ENCODE measurements at places on chromosomes 16 and 17.

DNA sequence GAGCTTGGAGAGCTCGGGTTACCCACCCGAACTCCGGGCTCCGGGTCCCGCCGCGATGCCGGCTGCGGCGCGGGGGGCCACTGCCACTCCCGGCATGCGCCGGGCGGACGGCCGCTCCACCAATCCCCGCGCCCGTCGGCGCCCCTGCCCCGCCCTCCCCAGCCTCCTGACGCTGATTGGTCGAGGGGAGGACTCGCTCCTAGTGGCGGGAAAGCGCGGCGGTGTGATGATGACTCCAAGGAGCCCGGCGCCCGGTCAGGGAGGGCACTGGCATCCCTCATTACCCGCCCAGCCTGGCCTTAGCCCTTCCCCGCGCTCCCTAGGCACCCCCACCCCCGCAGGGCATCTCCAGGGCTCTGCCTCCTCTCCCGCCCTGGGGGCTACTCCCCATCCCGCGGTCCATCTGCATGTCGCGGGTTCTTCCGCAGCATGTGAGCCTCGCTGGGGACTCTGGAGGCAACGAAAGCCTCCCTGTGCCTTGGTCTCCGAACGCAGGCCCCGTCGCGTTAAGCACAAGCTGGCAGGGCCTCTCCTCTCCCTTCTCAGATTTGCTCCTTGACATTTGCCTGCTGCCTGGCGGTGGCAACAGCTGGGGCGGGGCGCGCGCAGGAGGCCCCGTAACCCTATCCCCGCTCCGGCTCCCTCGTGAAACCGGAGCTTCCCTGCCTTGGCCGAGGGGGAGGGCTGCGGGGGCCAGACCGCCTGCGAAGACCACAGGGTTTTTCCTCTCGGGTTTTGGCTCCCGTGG is 1.7 kb downstream of the ATP2A1 start:
- peak; percentile 85 for DNase-seq

DNA sequence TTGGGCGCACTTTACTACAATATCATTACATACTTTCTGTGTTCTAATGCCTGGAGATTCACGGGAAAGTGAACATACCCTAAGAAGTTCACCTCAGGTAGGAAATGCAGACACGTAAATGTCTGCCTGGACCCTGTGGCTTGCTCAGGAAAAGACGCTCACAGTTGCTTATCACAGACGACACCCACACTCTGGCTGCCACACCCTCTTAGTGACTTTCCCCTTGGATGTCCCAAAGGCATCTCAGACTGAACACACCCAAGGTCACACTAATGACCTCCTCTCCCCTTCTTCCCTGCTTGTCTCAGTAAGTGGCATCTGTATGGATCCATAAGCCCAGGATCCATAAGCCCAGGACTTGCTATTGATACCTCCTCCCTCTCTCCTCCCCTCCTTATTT is 32.6 kb downstream of the CDRT15 start:
- DNase-seq = no peak

DNA sequence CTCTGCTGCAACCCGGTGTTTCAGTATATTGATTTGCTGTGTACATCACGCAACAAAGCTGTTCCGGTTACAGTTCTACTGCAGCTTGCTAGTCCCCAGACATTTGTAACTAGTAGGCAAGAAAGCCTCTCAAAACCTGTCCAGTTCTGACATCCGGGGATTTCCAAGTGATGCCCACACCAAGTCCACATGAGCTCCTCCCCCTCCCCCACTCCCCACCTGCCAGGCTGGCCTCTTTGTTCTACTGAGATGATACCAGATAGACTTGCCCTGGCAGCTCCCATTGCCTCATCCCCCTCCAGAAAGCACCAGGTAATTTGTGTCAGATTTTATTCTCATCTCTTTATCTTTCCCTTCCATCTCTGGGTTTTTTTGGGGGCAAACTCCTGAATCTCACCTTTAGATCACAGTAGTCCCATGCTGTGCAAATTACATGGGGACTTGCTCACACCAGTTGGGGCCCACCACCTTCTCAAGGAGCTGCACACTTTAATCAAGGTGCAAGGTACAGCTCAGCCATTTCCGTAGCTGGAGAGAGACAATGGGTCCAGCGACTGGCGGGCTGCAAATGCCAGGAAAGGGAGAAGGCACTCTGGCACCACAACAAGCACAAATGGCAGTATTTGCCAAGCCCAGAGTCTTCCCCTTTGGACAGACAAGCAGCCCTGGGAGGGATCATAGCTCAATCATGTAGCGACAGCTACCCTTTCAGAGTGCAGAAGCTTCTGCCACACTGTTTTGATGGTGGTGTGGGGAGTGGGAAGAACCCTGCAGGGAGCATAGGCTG is 183.1 kb downstream of the CYLD start:
- no peak for DNase-seq

DNA sequence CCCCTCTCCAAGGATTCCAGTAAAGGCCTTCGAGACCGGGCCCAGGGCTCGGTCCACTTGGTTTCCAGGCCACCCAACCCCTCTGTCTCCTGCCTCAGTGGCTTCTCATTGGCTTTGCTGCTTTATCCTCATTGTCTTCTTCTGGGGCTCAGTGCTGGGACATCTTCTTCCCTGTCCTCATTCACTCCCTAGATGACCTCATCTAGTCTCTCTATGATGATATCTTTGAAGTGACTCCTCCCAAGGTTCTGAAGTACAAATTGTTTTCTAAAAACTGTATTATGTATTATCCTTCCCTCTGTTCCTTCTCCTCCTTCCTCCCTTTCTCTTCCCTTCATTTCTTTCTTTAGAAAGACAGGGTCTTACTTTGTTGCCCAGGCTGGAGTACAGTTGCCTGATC is 27.1 kb upstream of the NDRG4 start:
- DNase-seq = no peak

GRCh38 chr17:79532107-79532790 is 78.6 kb downstream of the RBFOX3 start:
- no peak for DNase-seq

DNA sequence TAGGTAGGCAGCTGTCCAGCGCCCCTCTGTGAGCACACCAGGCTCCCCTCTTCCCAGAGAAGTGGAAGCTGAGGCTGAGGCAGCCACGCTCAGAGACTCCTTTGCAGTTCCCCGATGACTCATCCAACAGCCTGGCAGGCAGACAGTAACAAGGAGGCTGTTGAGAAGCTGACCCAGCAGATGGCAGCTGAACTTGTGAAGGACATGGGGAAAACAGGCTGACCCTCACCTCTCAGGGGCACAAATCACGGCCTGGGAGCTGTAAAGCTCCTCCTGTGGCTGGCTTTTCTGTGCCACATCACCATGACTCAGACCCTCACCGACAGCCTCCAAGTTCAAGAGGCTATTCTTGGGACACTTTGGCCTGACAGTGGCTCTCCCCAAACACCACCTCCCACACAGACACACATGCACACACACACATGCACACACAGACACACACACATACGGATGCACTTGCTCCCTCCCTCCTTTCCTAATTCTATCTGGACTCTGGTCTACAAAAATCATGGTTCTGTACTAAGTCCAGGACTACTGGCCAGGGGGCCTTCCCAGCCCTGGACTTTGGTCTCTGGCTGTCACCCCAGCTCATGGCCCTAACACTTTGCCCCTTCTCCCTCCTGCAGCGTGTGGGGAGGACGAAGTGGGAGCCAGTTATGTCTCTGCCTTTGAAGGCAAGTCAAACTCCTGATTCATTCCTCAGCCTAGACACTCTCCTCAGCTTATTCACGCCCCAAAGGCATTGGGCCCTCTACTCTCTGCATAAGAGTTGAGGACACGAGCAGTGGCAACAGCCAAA is 23.2 kb downstream of the MAP3K14 start:
- no peak for DNase-seq

- no peak for DNase-seq
Observed at GRCh38 chr17:596763-597644, 117.6 kb downstream of the VPS53 start.

GRCh38 chr17:27226611-27227230 is 67.2 kb upstream of the WSB1 start:
- no peak for DNase-seq

GRCh38 chr16:85503679-85504231 is 109.4 kb upstream of the GSE1 start:
- peak; percentile 60 for DNase-seq

DNA sequence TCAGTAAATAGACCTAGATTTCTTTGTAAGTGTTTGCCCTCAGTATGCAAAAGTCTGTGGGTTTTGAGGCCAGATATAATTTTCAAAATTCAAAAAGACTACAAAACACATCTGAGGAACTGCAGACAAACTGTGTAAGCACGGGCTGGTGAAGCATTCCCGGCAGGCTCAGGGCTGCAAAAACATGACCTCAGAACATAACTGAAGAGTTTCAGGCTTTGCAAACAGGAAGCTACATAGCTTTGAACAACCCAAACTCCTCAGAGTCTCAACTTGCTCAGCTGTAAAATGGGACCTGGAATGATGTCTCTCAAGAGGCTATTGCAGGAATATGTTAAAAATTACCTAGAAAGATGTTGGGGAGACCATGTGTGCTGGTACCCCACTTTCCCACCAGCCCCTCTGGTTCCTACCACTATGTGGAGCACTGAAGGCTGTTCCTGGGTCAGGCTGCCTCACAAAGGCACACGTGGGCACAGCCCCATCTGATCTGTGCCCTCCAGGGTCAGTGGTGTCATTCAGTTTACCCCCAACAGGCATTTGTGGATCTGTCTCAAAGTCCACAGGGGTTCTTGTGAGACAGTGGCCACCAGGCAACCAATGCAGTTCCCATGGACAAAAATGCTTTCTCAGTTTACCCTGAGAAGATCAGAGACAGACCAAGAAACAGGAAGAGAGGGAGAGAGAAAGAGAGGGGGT is 72.9 kb downstream of the CREBBP start:
- DNase-seq = no peak

DNA sequence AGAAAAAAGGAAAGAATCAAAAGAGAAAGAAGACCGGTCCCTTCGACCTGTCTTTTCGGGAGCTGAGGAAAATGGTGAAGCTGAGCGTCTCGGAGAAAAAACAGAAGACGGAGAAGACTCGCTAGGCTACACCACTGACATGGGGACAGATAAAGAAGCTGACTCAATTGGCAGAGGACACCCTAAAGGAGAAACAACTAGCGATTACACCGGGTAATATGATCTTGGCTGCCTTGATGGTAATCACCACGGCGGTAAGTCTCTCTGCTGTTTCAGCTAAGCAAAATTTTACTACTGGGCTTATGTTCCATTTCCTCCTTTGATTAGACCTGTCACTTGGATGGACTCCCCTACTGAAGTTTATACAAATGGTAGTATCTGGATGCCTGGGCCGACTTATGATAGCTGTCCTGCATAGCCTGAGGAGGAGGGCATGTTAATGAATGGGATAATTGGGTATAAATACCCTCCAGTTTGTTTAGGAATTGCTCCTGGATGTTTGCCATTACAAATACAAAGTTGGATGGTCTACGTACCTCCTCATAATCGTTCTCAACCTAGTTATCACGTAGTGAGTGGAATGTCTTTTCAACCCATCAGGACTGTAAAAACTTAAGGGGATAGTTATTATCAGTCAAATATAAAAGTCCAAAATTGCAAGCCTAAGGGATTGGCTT is 24.1 kb downstream of the ALOX15B start:
- no peak for DNase-seq

- DNase-seq = no peak
Observed at GRCh38 chr17:34865716-34866115, 95.5 kb downstream of the CCT6B start.

- no peak for DNase-seq
Observed at GRCh38 chr17:36972186-36972700, 23.5 kb downstream of the AATF start.

- no peak for DNase-seq
Observed at GRCh38 chr16:79628501-79628975, 28.0 kb upstream of the MAF start.

DNA sequence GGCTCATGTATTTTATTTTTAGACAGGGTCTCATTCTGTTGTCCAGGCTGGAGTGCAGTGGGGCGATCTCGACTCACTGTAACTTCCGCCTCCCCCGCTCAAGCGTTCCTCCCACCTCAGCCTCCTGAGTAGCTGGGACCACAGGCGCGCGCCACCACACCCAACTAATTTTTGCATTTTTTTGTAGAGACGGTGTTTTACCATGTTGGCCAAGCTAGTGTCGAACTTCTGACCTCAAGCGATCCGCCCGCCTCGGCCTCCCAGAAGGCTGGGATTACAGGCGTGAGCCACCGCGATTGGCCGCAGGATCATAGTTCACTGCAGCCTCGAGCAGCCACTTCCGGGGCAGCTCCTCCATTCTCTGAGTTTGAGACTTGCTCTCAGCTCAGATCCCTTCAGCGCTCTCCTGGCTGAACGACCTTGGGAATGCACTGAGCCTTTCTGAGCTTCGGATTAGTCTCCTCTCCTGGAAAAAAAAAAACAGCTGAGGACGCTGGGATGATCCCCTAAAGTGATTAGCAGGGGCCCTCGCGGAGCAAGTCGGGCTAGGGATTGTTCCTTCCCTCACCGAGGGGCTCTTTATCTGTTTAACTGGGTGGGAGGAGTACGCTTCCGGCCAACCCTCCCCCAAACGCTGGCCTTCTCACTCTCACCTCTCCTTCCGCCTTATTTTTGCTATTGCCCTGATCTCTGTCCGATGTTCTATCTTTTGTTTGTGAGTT is 1.1 kb upstream of the PKMYT1 start:
- no peak for DNase-seq

- no peak for DNase-seq
Observed at GRCh38 chr17:70169709-70170597, 621 bp downstream of the KCNJ2 start.

GRCh38 chr17:38602956-38603785 is 2.6 kb downstream of the SRCIN1 start:
- no peak for DNase-seq

Data from NCI-H1092 treated with DMSO at 0.1 percent for 48 hours (cell line).